Right ventricle myocardium superior (tissue), 1 donor: ENCODE measurements at places on chromosomes 13 and 19.

DNA sequence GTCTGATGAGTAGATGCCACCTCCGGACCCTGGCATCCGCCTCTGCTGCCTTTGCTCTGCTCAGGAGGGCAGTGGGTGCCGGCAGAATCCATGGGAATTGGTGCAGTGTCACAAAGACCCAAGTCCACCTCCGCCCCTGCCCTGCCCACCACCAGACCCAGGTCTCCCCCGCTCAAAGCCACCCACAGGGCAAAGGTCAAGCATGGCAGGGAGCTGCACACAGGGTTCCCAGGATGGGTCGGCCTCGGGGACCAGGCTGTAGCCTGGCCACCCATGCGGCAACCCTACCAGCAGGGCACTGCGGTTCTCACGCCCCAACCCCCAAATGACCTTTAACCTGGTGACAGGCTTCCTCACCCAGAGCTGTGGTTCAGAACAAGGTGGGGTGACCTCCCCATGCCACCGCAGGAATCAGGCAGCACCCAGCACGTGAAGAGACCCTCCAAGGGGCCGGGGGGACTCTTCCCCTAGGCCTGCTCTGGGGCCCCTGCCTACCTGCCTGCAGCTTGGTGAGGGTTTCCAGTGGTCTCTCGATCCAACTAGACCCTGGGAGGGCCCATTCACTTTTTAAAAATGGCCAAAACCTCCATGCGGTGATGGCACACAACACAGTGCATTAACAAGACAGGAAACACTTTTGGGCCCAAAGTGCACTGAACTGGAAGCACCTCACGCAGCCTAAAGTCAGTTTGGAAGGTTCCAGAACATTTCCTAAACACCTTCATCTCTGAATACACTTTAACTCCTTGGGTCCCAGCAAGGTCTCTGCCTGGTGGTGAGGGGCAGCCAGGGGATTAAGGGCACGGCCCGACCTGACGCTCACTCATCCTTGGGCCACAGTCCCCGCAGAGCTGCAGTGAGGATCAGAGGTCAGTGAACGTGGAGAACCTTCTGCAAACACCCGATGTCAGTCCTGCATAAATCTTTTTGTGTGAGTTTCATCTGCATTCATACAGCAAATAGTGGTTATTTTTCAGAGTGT is 11.0 kb downstream of the GAS6 start:
- no peak for DNase-seq

DNA sequence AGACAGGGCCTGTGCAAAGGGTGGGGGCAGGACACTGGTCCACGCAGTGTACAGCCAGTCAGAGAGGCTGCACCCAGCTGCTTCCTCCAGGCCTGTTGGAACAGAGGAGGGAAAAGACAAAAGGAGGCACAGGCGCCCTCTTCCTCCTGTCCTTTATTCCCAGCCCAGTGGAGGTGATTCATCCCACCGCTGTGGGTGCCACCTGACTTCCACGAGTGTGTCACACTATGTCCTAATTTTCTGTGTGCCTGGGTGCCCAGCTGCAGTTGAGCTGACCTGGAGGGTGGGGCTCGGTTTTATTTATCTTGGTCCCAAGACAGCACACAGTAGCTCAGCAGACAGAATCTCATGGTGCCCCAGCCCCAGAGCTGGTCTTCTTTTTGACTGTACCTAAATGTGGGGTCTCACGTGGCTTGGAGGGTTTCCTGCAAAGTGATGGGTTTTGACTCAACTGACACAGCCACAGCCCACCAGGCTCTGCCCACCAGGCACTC is 9.0 kb downstream of the EPS15L1 start:
- DNase-seq = no peak

DNA sequence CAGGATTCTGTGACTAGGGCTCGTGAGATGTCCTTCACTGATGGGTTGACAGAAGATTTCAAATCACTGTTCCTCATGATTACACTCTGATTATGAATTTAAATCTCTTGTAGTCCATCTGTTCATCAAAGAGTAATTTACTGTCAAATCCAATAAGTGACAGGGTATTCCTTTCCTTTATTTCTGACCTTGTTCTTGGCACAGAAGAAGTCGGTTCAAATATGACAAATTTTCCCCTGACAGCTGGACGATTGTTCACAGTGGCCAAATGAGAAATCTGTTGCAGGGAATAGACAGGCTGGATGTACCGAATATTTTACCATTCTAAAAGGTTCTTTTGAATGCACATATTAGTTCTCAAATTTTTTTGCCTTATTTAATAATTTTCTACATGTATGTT is 767.3 kb upstream of the GPC6 start:
- DNase-seq = no peak

- DNase-seq = no peak
Observed at GRCh38 chr13:107563099-107563925, 652.0 kb downstream of the LIG4 start.

DNA sequence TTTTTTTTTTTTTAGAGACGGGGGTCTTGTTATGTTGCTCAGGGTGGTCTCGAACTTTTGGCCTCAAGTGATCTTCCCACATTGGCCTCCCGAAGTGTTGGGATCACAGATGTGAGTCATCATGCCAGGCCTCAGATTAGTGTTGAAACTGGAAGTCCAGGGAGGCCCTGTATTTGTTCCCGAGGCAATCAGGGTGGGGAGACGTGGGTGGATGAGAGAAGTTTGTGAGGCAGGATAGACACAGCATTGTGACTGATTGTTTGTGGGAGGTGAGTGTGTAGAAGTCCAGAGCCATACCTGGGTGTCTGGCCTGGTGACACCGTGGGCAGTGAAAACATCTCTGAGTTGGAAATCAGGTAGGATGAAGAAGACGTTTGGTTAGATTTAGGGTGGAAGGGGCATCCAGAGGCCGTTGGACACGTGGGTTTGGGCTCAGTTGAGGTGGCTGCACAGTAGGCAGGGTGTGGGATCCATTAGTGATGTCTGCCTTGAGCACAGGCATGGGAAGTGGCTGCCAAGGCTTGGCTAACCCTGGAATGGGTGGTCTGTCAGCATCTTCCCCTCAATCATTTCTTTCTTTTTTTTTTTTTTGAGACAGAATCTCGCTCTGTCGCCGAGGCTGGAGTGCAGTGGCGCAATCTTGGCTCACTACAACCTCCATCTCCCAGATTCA is 12.4 kb downstream of the RTN2 start:
- DNase-seq = no peak

- DNase-seq = no peak
Observed at GRCh38 chr19:3041327-3041726, 12.2 kb upstream of the TLE2 start.

DNA sequence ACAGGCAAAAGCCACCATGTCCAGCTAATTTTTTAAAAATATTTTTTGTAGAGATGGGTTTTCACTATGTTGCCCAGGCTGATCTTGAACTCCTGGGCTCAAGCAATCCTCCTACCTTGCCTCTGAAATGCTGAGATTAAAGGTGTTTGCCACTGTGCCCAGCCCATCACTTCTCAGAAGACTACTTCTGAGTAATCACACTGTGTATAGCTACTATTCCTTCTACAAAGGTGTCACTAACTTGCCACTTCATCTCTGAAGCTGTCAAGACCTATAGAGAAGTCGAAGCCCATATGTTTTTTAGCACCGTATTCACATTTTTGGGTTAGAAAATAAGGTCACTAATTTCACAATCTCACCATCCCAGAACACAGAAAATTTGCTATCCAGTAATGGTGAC is 36.0 kb upstream of the FNDC3A start:
- no peak for DNase-seq

DNA sequence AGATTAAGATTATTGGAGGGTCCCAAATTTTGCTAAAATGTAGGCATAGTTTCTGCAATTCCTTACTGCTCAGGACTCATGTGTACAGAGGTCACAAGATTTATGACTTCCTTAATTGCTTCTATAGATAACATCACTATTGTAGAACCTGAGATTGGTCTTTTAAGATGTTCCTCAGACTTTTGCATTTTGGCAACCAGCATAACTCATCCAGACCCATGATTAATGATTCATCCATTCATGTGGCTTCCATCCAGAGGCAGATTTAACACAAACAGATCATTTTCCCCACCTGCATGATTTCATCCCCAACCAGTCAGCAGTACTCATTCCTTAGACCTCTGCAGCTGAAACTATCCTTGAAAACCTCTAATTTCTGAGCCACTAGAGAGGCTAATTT is 34.5 kb upstream of the CEACAM8 start:
- DNase-seq = no peak

- DNase-seq = no peak
Observed at GRCh38 chr13:23477101-23477500, 43.6 kb upstream of the SACS start.

GRCh38 chr19:35248310-35249145 is at the start of gene LSR:
LSR (plus strand) TSS chr19:35249002; CDS start chr19:35249023, 21 bp downstream.
- DNase-seq = no peak

DNA sequence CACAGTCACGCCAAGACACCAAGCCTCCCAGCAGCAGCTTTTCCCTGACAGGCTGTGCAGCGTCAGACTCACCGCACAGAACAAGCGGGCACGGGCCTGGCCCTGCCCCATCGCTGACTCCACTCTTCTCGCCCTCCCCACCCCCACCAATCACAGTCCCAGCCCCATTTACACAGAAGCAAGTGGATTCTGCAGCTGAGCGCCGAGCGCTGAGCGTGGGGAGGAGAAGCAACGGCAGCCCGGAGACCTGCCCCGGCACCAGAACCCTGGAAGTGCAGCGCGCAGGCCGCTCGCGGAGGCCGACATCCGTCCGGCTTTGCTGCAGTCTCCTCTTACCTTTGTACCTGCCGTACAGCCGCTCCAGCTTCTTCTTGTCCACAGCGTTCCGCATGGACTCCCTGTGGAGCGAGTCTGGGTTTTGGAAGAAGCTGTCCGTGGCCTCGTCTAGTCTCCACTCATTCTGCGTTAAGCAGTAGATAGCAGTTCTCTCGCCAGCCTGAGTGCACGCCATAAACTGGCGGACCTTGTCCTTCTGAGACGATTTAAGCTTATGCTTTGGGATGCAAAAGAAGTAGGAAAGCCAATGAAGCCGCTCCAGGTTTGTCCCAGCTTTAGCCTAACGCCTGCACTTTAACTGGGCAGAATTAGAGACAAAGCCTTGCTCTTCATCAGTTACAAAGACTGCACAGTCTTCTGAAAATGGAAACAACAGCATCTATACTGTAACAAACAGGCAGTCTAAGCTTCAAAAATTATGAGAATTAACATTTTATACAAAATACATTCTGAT is 6.8 kb downstream of the DCUN1D2 start:
- no peak for DNase-seq

DNA sequence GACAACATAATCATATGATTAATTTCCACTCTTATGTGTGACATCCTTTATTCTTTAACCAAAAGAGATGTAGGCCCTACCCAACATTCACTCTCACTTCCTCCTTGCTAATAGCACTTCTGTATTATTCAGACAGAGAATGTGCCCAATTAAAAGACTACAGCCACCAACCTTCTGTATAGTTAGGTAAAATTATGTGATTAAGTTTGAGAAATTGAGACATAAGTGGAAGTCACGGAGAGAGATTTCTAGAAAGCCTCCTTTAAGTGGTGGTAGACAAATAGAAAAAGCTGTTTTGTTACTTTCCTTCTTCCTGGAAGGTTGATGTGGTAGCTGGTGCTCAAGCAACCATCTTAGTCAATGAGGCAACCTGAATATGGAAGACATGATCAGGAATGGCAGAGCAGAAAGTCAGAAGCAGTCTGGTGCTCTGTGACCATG is 14.8 kb downstream of the EPSTI1 start:
- no peak for DNase-seq

DNA sequence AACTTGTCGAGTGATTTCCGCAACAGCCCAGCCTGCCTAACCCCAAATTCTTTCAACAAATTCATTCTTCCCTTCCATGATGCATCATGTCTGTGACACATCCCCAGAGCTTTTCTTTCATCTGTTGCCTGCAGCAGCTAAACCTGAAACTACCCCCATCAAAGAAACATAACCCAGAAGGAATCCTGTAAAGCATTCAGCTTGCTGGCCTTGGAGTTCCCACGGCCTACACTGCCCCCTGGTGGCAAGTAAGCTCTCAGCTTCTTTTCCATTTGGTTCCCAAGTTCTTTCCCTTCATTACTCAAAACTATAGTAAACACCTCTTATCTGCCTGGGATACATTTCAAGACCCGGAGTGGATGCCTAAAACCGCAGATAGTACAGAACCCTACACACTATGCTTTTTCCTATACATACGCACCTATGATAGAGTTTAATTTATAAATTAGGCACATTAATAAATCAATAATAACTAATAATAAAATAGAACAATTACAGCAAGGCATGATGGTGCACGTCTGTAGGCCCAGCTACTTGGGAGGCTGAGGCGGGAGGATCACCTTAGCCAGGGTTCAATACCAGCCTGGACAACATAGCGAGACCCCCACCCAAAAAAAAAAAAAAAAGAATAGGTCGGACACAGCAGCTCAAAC is 7.4 kb downstream of the ETHE1 start:
- peak; percentile 82 for DNase-seq

- no peak for DNase-seq
Observed at GRCh38 chr19:19343016-19343362, 22.4 kb downstream of the MAU2 start.

- DNase-seq = peak; percentile 75
Observed at GRCh38 chr19:17348700-17349099, 11.3 kb downstream of the GTPBP3 start.

DNA sequence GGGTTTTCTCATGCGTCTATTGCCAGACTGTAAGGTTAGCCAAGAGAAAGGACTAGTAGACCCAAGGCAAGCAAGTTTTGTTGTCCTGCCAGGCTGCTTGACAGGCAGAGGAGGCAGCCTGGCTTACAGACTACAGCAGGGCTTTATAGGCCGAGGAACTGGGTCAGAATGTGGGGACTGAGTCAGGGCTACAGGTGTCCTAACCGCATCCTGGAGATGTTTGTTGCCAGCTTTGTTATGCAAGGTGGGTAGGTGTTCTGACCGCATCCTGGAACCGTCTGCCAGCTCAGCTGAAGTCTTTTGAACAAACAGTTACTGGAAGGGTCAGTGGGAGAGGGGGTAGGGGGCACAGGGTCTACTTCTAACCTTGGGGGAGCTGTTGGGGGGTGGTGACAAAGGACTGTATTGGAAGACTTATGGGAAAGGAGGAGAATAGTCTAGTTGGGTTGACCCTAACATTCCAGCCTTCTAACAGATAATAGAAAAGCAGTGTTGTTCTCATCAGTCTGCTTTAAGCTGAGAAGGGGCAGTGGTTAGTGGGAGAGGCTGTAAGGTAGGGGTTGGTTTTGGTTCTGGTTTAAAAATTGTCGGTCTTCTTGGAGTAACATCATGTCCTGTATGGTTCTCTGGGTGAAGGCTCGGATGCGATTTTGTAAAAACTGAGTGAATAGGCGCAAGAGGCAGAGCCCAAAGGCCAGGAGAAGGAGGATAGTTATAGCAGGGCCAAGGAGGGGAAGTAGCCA is 913.8 kb upstream of the SLITRK5 start:
- DNase-seq = no peak

DNA sequence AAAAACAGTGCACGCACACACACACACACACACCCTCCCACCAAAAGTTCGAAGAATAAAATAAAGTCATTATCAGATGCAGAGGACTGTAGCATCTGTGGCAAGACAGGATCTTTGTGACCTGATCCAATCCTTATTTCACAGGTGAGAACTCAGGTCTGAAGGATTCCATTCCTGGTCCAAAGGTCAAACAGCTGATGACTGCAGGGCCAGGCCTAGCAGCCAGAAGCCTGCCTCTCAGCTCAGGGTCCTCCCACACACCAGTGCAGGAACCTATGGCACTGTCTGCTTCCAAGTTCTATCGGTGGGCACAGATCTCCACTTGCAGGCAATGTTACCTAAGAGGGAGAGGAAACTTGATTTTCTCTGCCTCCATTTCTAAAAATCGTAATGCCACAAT is 57.5 kb downstream of the SERP2 start:
- DNase-seq = no peak

GRCh38 chr13:39051157-39051556 is 12.9 kb downstream of the NHLRC3 start:
- no peak for DNase-seq

- no peak for DNase-seq
Observed at GRCh38 chr13:78762825-78763224, 103.9 kb upstream of the OBI1 start.
